ENCODE measurements at places on chromosomes 11 and 22. TPM values are rescaled to one million over a fixed set of nuclear protein-coding genes. Genes with fewer than 3 reads are reported as not detected.

C11orf86 gene
- 0.97 TPM for polyA plus RNA-seq

SSTR3 gene
- polyA plus RNA-seq: 0.61 TPM

TEX54 gene
- not detected for polyA plus RNA-seq

ZNF70 gene
- polyA plus RNA-seq: 1.2 TPM
